ENCODE measurements at places on chromosomes 5 and 9.

DNA sequence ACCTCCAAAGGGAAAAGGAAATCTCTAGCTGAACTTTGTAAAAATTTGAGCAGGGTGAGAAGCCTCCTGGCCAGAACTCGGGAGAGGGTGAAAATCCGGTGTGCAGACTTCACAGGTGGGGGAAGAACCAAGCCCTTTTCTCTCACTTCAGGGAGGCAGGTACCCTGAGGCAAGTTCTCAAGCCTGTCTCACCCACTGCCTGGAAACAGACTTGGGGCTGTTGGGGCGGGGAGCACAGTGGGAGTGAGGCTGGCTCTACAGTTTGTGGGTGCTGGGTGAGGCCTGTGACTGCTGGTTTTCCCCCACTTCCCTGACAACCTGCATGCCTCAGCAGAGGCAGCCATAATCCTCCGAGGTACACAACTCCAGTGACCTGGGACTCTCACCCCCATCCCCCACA lies 187.1 kb downstream of the KIF4B start:
- DNase-seq = no peak

DNA sequence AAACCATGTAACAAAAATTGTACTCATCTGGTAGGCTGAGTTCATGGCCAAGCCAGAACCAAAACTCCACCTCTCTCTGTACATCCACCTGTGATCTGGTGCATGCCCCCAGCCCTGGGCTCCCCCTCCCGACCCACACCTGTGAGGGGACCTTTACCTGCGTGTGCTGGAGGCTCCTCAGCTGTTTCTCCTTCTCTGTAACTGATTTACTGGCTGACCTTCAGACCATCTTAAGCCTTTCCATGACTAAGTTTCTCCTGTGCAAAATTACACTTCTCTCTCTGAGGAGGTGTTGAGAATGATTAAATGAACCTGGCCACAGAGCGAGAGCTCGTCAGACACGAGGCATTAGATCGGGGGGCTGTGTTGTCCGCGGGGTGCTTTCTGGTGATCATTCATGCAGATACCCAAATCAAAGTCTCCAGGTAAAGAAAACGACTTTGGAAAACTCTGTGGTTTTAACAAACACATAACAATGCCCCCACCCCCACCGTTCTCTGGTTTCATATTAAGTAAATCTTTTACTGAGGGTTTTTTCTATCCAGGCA lies 136.4 kb downstream of the SEMA5A start:
- no peak for DNase-seq

DNA sequence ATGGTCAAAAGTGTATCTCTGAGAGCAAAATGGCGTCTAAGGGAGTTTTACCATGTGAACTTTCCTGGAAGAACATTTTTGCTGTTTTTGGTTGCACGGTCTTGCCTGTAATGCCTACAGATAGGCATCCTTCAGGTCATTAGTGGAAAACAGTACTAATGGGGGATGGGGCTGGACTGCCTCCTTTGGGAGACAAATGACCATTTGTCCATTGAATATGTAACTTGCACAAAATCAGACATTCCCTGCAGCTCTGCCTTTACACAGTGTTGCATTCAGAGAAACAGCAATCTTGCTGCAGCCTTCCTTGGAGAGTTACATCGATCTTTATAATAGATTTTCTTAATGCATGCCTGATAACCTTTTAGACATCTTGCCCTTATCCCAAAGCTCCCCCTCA lies 138.5 kb upstream of the EGFLAM start:
- DNase-seq = no peak

DNA sequence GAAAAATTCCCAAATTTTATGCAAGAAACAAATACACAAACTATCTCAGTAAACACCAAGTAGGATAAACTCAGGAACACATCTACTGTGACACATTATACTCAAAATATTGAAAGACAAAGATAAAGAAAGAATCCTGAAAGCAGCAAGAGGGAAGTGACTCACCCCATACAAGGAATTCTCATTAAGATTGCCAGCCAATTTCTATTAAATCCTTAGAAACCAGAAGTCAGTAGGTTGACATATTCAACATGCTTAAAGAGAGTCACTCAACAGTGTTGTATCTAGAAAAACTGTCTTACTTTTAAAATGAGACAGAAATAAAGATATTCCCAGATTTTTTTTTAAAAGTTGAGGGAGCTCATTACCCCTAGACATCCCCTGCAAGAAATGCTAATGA lies 15.5 kb downstream of the SPATA31E1 start:
- DNase-seq = no peak

GRCh38 chr9:34999576-34999975 lies 10.0 kb downstream of the DNAJB5 start:
- DNase-seq = no peak

GRCh38 chr5:6899221-6899620 lies 186.0 kb downstream of the TENT4A start:
- no peak for DNase-seq

DNA sequence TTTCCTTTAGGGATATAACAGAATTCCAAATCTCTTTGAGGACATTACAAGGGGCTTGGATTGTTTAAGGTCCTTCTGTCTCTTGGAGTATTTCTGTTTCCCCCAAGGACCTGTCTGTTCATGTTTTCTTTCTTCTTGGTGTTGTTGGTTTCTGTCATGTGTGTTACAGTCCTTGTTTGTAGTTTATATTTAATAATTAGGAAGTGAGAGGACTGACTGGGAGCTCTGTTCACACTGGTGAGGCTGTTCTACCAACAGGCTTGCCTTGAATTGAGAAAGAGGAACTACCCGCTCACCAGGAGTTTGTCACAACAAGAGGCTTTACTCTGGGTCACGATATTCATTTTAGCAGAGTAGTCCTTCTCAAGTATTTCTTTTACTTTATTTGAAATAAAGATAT lies 119.2 kb upstream of the SV2C start:
- no peak for DNase-seq

GRCh38 chr5:38253759-38254158 lies 4.6 kb upstream of the EGFLAM start:
- no peak for DNase-seq

GRCh38 chr9:16363073-16363781 lies 507.2 kb downstream of the BNC2 start:
- DNase-seq = no peak

GRCh38 chr9:132673355-132673754 lies 3.1 kb downstream of the GTF3C4 start:
- no peak for DNase-seq

Data from effector memory CD8-positive, alpha-beta T cell (primary cell).